ENCODE measurements at places on chromosomes 1 and 21.

- no peak for DNase-seq
Observed at GRCh38 chr1:208127792-208128529, 116.2 kb downstream of the PLXNA2 start.

DNA sequence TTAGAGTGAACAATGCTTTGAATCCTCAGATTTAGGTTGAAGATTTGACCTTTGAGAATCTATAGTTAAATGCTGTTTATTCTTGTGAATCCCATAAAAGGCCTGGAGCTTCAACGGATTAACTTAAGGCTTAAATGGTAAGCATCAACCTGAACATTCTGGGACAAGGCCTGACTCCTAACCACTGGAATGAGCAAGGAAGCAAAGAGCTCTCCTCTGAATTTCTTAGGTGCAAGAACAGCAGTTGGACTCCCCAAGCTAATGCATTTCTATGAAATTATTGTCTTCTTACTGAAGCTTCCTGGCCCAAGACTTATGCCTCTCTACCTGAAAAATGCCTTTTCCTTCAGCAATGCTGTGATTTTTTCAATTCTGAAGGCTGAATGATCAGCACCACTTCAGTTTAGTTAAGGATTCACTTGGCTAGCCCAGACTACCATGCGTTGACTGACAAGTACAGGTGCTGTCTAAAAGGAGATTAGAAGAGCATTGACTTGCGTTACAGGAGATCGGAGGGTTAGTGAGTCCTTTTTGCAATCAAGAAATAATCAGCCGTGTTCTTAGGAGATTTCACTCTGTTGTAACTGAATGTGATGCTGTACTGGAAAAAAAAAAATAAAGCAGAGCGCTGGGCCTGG is 178.5 kb downstream of the ZC3H11B start:
- DNase-seq = no peak

DNA sequence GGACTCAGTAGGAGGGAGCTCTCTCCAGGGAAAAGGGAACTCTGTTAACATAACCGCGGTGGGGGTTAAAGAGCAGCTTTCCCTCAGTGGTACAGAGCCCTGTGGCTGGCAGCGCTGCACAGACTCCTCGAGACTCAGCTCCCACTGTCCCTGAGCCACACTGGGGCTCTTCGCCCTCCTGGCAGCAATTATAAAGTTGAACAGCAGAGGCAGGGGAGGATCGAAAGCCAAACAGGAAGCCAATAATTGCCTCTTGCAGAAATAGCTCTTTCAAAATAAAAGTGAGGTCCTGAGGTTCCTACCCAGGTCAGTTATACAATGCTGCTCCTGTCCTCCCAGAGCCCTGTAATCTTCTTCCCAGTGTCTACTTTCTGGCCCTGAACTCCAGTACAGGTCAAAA is 77.0 kb downstream of the FAM78B start:
- no peak for DNase-seq

- no peak for DNase-seq
Observed at GRCh38 chr1:39509360-39510009, 18.0 kb downstream of the BMP8A start.

DNA sequence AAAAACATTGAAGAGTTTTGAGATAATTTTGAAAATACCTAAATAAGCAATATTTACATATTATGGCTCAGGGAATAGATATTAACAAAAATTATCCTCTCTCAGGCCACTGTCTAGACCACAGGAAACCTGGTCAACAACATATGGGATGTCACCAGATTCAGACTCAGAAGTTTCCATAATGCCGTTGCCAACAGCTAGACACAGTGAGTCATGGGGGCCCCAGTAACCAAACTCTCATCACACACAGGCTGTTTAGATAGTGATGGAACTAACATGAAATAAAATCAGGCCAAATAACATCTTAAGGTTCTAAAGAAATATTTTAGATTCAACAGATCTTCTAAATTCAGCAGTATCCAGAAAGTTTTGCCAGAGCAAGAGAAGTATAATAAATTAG is 681.7 kb upstream of the ADAMTS5 start:
- DNase-seq = no peak

- DNase-seq = no peak
Observed at GRCh38 chr21:45377866-45378257, 27.1 kb upstream of the COL18A1 start.

- DNase-seq = no peak
Observed at GRCh38 chr1:34060901-34061415, 104.1 kb downstream of the CSMD2 start.

- no peak for DNase-seq
Observed at GRCh38 chr21:29453511-29453910, 154.8 kb downstream of the BACH1 start.

DNA sequence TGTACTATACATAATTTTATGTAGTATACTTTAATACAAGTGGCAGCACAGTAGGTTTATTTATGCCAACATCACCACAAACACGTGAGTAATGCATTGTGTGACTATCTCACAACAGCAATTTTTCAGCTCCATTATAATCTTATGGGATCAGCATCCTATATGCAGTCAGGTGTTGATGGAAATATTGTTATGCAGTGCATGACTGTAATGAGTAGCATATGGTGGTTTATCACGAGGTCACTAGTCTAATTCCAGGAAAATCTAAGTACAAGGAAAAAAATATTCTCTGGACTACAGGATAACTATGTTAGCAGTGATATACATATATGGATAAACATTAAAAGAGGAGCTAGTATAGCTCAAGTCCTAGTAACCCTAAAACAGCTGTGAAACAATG is 69.0 kb downstream of the ATP1B1 start:
- no peak for DNase-seq

DNA sequence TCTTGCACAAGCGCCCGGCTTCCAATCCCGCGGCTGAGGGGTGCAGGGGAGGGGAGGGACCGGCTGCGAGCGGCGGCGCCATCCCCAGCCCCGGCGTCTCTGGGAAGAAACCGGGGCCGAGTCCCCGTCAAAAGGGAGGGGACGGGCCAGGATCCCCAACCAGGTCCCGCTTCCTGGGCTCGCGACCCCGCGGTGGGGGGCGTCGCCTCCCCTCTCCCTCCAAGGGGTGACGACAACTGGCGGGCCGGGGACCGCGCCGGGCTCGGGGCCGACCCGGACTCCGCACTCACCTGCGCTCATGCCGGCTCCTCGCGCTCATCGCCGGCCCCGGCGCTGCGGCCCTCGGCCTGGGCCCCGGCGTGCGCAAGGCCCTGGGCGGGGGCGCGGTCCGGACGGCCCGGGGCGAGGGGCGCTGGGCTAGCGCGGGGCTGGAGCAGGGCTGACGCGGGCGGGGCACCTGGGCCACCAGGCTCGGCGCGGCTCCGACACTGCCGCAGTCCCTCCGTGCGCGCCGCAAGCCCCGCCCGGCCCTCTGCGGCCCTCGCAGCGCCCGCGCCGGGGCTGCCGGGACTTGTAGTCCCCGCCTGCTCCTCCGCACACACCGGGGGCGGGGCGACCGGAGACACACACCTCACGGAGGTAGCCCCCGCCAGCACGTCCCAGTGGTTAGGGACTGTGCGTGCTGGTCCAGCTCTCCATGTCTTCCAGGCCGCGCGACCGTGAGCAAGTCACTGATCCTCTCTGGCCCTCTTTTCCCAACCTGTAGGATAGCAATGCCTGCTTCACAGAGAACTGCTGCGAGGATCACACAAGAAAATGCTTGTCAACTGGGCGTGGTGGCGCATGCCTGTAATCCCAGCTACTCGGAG is at the start of gene ATP13A2:
Gene ATP13A2 (minus strand): TSS at position 490 of the 869 bp plus-strand sequence. CDS start 190 bp downstream, at position 300.
- DNase-seq = peak; percentile 60

- DNase-seq = peak; percentile 51
Observed at GRCh38 chr1:27097484-27097917, 57.4 kb downstream of the SLC9A1 start.

GRCh38 chr1:244197851-244198375 is 146.8 kb downstream of the ZBTB18 start:
- no peak for DNase-seq

DNA sequence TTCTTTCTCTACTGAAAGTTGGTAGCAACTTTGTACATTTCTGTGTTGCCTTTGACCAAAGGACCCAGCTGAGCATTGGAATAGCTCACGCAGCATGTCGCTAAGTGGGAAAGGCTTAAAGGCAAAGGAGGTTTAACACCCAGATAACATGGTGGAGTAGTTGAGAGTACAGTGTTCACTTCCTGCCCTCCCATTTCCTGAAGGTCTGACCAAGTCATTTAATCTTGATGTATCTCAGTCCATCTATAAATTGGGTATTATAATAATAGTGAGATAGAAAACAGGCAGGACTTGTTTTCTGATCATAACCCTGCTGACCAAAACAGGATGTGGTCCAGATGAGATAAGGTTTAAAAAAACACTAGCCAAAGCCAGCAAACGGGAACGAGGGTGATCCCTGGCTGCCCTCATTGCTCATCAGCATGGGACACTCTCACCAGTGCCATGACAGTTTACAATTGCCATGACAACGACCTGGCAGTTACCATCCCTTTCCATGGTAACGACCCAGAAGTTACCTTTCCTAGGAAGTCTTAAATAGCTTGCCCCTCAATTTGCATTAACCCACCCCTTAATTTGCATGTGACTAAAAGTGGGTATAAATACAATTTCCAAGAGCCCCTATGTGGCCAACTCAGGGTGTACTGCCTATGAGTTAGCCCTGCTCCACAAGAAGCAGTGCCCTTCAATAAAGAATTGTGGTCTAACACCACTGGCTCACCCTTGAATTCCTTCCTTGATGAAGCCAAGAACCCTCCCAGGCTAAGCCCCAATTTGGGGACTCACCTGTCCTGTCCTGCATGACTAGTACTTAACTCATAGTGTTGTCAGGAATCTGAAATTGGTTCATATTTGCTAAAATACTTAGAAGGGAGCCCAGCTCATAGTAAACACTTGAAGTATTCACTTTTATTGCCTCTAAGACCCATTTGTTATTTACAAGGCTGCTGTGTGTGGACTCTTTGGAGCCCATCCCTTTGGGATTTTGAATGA is 28.4 kb upstream of the FHAD1 start:
- peak; percentile 8 for DNase-seq

- DNase-seq = no peak
Observed at GRCh38 chr1:85344256-85344694, 67.8 kb upstream of the BCL10 start.

- no peak for DNase-seq
Observed at GRCh38 chr1:75170011-75170410, 35.8 kb downstream of the LHX8 start.

- no peak for DNase-seq
Observed at GRCh38 chr1:183212870-183213269, 26.8 kb downstream of the LAMC2 start.

DNA sequence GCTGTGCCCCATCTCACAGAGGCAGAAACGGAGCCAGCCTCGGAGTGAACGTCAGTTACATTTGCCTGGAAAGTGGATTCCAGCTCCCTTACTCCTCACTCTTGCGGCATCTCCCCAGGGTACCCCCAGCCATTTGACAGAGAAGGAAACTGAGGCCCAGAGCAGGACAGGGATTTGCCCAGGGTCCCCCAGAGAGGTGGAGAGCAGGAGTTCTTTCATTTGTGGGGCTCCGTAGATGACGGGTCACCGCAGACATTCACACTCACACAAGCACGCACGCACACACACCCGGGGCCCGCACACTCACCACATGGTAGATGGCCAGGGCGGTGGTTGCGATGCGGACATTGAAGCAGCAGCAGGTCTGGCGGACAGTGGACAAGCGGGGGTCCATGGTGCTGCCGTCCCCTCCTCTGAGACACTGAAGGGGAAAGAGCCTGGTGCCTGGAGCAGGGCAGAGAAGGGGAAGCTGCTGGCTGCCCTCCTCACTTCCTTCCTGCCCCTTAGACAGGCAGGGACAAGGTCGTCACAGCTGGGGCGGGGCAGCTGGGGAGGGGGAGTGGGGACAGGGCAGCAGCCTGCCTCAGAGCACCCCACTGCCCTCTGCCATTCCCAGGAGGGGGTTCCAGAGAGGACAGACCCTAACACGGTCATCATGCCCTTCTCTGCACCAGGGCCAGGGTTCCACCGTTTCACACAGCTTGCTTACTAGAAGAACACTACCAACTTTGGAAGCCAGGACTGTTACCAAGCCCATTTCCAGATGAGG is at the start of gene LAPTM5:
Gene LAPTM5 (minus strand): TSS at position 423 of the 769 bp plus-strand sequence. CDS start 29 bp downstream, at position 394.
- peak; percentile 53 for DNase-seq

DNA sequence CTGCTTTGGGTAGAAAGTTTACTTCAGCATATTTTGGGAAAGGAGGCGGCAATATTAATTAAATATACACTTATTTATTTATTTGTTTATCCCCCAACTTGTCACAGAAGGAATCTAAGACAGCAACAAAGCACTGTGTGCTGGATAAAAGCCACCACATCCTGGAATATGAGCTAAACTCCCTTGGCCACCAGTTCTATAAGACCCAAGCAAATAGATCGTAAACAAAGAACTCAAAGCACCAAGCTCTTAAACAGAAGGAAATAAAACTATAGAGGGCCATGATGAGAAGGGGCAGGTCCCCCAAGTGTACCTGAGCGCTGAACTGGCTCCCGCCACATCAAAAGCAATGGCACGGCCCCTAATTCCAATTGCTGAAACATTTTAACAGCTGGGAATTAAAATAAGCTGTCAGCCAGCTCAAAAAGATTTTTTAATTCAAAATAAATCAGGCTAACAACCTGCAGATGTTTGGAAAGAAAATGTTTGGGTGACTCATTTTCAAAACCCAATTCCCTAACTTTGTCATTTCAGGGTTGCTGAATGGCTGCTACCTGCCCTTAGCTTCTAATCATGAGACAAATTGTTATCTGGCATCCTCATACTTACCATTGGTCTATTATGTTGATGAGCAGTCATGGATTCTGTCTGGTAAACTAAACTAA is 127.1 kb downstream of the SLC30A10 start:
- no peak for DNase-seq

- DNase-seq = no peak
Observed at GRCh38 chr1:9346566-9346965, 53.9 kb downstream of the SPSB1 start.

DNA sequence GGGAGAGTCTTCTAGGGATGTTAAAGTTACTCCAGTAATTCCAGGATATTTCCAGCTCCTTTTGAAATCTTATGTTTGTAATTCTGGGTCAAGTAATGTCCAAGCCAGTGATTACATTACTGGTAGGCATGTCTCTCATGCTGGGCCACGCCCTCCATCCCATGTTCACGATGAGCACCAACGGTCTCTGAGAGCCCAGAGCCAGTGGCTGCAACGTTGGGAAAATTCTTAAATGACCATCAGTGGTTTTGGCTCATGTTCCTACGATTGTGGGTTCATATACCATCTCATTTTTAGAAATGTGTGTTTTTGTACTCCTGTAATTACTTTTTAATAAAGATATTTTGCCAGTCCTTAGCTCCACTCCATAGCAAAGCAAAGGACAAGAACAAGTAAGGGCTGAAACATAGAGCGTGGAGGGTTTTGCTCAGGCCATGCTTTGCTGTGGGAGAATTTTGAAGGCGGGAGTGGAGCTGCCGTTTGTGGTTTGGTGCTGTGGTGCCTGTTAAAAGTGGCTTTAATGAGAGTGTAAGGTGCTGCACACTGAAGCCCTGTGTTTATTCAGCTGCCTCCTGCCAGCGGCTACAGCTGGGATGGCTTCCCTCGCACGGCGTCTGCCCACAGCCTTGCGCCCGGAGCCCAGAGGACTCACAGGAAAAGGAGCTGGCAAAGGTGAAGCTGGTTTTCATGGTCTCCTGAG is 28.9 kb downstream of the VANGL1 start:
- DNase-seq = no peak

DNA sequence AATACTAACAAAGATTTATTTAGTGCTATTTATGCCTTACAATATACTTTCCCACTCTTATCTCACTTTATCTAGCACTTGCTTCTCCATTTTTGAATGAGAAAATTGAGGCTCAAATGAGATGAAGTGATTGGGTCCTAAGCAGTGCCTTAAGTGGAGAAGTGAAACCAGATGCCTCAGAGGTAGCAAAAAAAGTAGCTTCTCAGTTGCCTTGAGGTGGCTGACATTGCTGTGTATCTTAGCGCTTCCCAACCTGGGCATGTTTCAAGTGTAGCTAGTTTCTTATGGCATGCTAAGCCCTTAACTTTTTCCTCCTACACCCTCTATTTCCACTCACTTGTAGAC is 390.4 kb downstream of the OMA1 start:
- no peak for DNase-seq

All from NK-92 treated with Interleukin-12 subunit alpha and Interleukin-12 subunit beta, amount 100 ng/mL, for 24 hours (cell line).